HL-60 (cell line): ENCODE measurements at places on chromosomes 2 and 18.

DNA sequence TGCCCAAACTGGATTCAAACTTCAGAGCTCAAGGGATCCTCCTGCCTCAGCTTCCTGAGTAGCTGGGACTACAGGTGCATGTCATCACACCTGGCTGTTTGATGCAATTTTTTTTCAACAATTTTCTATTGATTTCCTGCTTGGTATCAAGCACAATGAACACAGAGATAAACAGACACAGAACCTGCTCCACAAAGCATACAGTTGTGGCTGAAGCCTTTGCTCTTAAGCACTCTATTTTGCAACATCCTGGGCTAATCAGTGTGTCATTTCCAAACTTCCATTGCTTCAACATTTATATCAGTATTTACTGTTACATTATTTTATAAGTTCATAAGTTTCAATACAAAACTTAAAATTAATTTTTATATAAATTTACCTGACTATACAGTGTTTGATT, 79.4 kb downstream of the NEB start:
- peak; percentile 16 for DNase-seq

- no peak for DNase-seq
These were observed 117.1 kb downstream of the NOL10 start for GRCh38 chr2:10572701-10573100.

GRCh38 chr18:47075098-47075883, 39.9 kb upstream of the ELOA2 start:
- no peak for DNase-seq

- DNase-seq = no peak
These were observed 31.2 kb downstream of the PARD3B start for GRCh38 chr2:204576362-204576979.

DNA sequence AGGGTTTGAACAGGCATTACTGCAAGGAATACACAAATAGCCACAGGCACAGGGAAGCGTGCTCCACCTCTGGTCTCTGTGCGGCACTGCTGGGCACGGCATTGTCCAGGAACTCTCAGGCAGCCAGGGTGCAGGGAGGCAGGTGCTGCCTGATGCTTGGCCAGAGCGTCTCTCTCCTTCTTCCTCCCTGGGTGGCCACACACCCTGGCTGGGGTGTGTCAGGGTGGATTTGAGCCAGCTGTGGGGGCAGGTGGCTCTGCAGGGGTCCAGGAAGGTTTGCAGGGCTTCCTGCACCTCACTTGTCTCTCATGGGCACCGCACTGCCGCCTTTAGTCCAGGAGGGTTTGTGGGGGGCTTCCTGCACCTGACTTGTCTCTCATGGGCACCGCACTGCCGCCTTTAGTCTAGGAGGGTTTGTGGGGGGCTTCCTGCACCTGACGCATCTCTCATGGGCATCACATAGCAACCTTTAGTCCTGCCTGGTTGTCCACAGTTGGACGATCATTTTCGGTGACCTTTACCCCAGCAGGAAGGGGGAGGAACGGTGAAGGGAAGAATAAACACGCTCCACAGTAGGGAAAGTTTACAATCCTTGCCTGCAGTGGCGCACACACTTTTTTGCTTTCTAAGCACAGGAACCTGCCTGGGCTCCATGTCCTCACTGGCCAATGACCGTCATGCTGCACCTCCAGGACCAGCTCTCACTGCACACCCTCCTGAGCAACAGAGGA, 332.9 kb downstream of the EIPR1 start:
- no peak for DNase-seq

GRCh38 chr2:109432421-109432820, 181.3 kb downstream of the SEPTIN10 start:
- no peak for DNase-seq

GRCh38 chr2:12441750-12442475, 274.8 kb upstream of the TRIB2 start:
- no peak for DNase-seq

- DNase-seq = no peak
These were observed 47.8 kb downstream of the CFAP36 start for GRCh38 chr2:55567298-55567697.

- DNase-seq = no peak
These were observed 34.9 kb downstream of the SPATS2L start for GRCh38 chr2:200341376-200341775.

DNA sequence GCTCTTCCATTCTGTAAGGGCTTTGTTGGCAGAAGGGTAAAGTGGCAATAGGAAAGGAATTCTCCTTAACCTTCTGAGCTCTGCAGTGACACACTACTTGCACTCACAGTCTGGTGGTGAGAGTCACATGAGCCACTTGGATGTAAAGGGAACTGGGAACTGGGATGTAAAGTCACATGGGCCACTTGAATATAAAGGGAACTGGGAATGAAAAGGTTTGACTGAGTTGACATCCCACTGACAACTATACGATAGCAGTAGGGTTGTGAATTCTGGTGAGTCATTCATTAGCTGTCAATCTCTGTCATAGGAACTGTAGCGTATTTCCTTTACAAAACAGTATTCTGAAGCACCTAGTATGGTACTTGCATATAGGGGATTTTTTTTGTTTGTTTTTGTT, 5.5 kb downstream of the RPE start:
- no peak for DNase-seq

DNA sequence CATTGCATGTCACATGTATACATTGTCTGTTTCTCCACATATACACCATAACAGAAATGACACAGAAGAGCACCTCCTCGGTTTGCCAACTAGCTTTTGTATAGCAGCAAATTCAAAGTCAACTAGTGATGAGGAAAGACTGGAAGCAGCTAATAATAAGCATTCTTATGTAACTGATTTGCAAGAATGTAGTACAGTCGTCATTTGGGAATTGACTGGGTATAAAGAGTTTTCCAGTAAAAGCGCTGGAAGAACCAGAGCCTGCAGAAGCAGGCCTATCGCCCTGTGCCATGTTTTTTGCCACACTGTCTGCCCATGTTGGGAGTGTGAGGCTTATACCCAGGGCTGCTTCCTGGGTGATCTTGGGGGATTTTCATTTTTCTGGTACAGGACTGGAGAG, 310.6 kb downstream of the GBX2 start:
- DNase-seq = no peak

DNA sequence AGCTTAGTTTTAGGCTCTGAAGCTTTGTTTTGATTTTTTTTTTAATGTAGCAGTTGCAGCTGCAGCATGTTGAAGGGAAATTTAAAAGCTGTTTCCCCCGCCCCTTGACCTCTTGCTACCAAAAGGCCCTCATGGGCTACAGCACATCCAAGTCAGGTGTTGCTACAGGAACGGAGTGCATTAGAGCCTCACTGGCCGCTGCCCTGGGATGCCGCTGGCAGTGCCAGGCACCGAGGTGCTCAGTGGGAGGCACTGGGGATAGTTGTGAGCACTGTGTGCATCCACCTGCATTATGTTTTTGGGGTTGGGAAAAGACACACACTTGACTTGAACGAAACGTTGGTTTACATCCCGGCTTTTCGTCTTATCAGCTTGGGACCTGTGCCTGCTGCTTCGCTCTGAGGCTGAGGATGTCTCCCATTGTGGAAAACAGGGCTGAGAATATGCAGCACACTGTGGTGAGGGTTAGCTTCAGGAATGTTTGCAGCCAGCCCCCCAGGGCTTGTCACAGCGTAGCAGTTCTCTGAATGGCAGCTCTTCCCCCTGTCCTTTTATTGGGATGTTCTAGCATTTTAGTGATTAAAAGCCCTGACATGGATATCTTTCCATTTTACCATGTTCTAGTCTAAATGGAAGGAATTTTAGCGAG, 24.1 kb downstream of the DCDC2C start:
- no peak for DNase-seq

DNA sequence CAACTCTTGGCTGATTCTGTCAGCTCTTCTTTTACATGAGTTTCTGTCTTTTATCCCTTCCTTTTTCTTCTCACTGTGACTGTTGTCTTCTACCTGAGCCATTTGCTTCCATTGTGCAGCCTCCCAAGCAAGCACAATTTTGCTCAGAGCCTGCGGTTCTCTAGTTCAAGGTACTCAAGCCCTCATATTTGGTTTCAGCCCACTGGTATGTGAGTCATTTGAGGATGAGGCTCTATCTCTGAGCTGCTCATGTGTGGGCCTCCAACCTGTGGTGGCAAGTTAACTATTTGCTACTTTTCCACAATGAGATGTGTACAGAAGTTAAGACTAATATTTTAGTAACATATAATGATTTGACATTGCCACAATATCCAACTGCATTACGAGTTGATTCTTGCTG, 183.0 kb downstream of the PHLPP1 start:
- no peak for DNase-seq

- no peak for DNase-seq
These were observed 150.3 kb downstream of the PXDN start for GRCh38 chr2:1594123-1594372.

DNA sequence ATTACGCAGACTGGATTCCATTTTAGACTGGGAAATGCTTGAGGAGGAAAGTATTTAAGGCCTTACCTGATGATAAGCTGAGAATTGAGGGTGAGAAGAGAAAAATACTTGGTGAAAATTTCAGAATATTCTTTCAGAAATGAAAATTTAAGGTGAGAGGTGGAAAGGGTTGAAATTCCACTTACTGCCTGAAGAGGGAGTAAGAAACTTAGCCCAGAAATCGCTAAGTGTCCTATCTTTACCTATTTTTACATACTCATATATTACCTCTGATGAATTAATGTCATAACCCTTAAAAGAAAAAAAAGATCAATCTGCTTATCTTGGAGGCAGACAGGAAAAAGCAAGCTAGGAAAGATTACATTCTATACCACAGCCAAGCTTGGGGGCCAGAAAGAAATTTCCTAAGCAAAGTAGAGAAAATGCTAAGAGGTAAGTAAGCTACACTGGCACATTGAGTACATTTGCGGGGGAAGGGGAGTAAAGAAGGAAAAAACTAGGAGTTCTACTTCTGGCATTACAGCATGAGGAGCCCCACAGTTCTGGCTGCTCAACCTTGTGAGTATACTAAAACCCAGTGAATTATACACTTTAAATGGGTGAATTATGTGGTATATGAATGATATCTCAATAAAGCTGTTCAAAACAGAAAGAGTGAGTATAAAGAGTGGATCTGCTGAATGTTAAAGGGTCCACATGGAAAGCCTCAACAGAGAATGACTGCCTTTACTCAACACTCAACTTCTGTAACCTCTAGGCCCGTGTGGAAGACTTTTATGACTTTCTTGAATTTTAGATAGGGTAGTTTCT, 33.8 kb downstream of the SMC6 start:
- no peak for DNase-seq

DNA sequence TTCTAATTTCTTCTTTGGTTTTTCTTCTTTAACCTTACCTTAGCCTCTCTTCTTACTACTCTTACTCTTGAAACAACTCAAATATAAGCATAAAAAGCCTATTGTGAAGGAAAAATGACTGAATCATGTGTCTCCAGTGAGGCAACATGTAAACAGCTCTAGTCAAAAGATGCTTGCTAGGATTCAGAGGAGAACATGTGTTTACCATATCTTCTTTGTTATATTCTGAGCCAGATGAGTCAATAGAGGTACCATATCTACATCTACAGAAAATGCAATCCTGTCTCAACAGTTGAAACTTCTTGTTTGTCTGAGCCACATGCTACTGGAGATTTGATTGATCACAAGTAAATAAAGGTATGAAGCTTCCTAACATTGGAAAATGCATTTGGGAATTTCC, 15.9 kb upstream of the FIGN start:
- no peak for DNase-seq

DNA sequence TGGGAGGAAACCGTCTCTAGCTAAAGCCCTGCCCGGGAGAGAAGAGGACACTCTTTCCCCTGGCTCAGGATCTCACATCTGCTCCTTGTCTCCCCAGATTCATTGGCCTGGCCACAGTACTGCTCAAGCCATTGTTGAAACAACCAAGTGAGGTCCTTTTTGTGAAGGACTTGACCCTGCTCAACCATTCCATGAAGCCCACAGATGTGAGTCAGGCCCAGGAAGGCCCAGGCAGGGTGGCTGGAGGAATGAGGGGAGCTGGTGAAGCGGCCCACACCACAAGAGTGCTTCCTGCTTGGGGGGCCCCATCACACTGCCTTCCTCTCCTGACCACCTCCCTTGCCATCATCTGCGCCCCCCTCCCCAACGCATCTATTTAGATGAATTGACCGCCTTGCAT, 5.1 kb downstream of the FER1L5 start:
- no peak for DNase-seq

DNA sequence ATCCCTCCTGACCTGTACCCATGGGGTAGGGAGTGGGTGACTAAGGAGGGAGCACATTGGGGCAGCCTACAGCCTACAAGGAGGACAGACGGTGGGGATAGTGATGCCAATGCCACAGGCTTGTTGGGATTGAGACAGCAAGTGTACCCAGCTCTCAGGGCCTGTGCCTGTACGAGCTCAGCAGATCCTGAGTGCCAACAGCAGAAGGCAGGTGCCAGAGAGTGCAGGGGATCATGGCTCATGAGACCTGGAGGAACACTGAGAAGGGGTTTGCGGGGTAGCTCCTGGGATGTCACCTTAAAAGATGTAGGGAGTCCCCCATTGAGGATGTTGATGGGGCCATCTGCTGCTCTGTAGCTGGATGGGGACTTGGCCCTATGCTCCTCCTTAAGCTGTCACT, 10.3 kb upstream of the SNED1 start:
- no peak for DNase-seq

GRCh38 chr2:158337018-158337417, 119.5 kb downstream of the CCDC148 start:
- no peak for DNase-seq

- DNase-seq = no peak
These were observed 398.0 kb upstream of the CDH20 start for GRCh38 chr18:60935041-60935910.

- DNase-seq = no peak
These were observed 2.0 kb downstream of the LYPD6B start for GRCh38 chr2:149040451-149040850.

- DNase-seq = no peak
These were observed 249.1 kb upstream of the SIX2 start for GRCh38 chr2:45258311-45258710.

DNA sequence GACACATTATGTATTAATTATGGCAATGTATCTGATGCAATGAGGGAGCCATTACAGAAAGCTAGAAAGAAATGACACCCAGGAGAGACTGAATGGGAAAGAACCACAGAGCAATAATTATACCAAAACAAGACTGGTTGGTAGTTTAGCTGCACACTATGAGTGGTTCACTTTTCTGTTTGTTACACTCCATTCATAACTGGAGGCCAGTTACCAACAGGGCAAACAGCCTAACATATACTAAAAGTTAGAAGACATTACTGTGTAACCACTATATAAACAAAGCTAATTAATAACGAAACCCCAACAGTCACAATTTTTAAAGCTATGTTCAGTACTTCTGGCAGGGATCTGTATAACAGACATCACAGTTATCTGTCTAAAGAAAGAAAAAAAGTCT, 49.4 kb downstream of the NBAS start:
- no peak for DNase-seq
